Natural killer cell (primary cell): ENCODE measurements at places on chromosomes 6 and 20.

DNA sequence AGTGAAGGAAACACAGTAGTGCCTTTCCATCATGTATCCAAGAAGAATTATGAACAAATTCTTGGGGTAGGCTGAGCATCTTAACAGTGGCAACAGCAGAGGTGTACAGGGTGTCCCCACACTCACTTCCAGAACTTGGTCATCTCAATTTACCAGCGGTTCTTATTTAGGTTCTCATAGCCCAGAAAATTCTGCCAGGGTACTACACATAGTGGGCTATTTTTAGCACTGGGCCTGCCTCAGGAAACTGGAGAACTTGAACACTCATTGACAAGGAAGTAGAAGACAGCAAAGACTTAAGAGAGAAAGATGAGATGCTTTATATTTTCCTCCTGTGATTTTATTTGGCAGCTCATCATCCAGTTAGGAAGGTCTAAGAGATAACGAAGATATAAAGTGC, 71.8 kb upstream of the PHIP start:
- no peak overlapping the region for H3K27ac ChIP-seq
- no peaks in the 10 kb centered on the region for H3K4me1 ChIP-seq
- H3K36me3 ChIP-seq = no peaks in the 10 kb centered on the region
- peaks cover 3% of the 10 kb centered on the region for H3K27me3 ChIP-seq
- H3K4me3 ChIP-seq = no peak overlapping the region

- DNase-seq = no peak
- no peak overlapping the region for H3K27ac ChIP-seq
- H3K36me3 ChIP-seq = no peaks in the 10 kb centered on the region
- no peaks in the 10 kb centered on the region for H3K4me1 ChIP-seq
- no peak overlapping the region for H3K4me3 ChIP-seq
Observed at GRCh38 chr6:39752835-39753724, 27.9 kb upstream of the KIF6 start.

- no peak overlapping the region for H3K4me3 ChIP-seq
- no peaks in the 10 kb centered on the region for H3K27me3 ChIP-seq
- no peak for DNase-seq
- H3K27ac ChIP-seq = no peak overlapping the region
- H3K4me1 ChIP-seq = no peaks in the 10 kb centered on the region
Observed at GRCh38 chr6:19501737-19502245, 335.4 kb upstream of the ID4 start.

GRCh38 chr6:169587975-169588374, 113.9 kb downstream of the WDR27 start:
- no peak overlapping the region for H3K27ac ChIP-seq
- H3K4me3 ChIP-seq = no peak overlapping the region
- DNase-seq = no peak
- no peaks in the 10 kb centered on the region for H3K36me3 ChIP-seq

DNA sequence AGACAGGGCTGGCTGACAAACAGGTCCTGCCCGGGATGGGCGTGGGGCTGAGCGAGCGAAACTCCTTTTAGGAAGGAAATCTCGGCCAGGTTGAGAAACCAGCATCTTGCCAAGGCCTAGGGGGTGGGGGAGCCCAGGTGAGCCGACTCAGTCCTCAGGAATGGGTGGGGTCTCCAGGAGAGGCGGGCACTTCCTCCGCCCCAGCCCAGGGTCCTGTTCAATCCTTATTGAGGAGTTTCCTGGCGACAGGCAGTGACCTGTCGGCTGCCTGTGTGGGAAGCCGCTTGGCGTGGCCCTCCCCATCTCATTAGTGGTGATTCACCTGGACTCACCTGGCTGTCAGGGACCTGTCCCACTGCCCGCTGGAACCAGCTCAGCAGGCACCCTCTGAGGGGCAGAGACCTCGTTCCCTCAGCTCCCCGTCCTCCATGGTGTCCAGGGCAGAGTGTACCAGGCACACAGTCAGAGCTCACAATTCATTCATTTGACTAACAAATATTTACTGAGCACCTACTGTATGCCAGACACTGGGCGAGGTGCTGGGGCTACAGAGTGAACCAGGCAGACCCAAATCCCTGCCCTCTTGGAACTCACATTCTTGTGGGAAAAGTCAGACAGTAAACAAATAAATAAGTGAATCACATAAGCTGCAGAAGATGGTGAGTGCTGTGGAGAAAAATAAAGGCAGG, 51.1 kb downstream of the FGD2 start:
- no peak overlapping the region for H3K27ac ChIP-seq
- no peak for DNase-seq
- no peaks in the 10 kb centered on the region for H3K36me3 ChIP-seq
- H3K4me3 ChIP-seq = no peak overlapping the region

DNA sequence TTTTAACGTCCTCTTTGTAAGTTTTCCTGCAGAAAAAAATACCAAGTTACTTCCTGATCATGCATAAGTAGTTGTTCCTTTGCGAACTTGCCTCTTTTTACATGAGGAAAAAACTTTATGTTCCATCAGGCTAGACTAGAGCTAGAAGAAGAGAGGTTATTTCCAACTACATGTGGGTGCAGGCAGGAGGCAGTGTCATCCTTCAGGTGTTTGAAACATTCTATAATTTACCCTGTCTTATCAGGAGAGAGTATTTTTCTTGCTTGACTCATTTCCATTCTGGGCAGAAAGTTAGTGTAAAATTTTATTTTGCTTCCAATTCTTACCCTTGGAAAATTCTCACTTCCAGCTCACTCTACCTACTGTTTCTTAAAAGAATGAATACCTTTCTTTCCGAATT, 28.5 kb upstream of the EPHA7 start:
- no peak for DNase-seq
- H3K36me3 ChIP-seq = no peaks in the 10 kb centered on the region
- no peaks in the 10 kb centered on the region for H3K4me1 ChIP-seq
- no peaks in the 10 kb centered on the region for H3K27me3 ChIP-seq

- DNase-seq = no peak
- H3K4me3 ChIP-seq = no peak overlapping the region
Observed at GRCh38 chr6:21885532-21886114, 292.1 kb downstream of the SOX4 start.
